ENCODE measurements at places on chromosomes 1 and 21.

DNA sequence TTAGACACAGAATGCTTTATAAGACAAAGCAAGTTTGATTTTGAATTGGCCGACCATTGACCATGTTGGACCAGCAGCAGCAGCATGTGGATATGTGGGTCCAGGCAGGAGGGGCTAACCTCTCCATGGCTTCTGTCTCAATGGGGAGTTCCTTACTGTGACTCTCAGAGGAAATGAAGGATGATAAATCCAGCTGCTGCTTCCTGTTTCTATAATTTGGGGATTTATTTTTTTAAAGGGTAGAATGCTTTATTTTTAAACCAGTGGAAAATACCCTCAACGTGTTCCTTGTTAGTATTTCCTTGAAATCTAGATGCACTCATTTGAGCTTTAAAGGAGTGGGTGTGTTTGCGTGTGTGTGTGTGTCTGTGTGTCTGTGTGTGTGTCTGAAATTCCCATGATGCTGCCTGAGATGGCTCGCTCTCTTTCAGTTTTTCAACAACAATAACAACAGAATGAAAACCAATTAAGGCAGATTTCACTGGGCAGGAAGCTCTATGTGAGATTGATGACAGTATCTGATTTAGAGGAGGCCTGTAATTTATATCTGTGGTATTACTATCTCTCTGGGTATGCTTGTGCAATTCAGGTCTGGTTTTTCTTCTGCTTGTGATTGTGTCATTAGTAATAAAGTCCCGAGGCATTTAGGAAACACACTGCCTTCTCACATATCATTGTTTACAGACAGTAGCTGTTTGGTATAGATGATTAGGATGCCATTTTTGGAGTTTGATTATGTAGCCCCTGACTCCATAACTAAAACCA lies 86.1 kb upstream of the ZNF326 start:
- no peak for DNase-seq

GRCh38 chr1:233518344-233518743 lies 95.6 kb upstream of the KCNK1 start:
- DNase-seq, result no peak

- DNase-seq, result no peak
Observed at GRCh38 chr1:84873366-84873765, 19.6 kb downstream of the LPAR3 start.

DNA sequence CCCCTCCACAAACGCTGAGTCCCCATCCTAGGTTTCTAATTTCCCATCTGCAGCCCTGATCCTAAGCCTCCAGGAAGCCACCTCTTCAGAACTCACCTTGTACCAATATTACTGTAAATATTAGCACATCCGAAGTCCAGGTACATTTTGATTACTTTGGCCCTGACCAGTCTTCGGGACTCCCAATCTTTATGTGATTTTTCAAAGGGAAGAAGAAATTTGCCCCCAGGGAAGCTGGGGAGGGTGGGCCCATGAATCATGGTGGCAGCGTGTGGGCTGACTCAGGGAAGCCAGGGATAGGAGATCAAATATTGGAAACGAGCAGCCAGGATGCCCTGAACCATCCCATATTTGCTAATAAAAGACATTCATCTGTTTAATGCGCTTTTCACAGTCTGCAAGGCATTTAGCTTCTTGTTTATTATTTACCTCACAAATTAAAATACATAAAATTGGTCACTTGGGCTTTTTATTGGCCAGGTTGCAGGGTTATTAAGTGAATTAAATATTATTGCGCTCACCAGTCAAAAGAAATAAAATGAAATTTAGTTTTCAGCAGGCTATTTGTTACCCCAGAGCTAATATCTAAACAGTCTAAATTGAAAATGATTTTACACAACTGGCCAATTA lies 46.6 kb downstream of the KIAA0040 start:
- no peak for DNase-seq

GRCh38 chr1:186978596-186979556 lies 150.1 kb downstream of the PLA2G4A start:
- no peak for DNase-seq

- DNase-seq, result no peak
Observed at GRCh38 chr1:214319938-214320337, 39.0 kb downstream of the SMYD2 start.

DNA sequence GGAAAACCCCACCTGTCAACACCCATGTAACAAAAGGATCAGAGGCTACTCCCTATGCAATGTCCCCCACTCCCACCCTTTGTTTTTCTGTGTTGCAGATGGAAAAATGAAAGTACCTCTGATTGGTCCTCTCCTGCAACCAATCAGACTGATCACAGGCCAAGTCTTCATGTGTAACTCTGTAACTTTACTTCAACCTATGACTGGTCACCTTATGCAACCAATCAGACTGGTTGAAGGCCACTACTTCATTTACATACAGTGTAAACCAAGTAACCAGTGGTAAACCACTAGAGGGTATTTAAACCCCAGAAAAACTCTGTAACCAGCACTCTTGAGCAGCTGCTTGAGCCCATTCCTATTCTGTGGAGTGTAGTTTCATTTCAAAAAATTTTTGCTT lies 266.3 kb upstream of the OLFM3 start:
- no peak for DNase-seq

DNA sequence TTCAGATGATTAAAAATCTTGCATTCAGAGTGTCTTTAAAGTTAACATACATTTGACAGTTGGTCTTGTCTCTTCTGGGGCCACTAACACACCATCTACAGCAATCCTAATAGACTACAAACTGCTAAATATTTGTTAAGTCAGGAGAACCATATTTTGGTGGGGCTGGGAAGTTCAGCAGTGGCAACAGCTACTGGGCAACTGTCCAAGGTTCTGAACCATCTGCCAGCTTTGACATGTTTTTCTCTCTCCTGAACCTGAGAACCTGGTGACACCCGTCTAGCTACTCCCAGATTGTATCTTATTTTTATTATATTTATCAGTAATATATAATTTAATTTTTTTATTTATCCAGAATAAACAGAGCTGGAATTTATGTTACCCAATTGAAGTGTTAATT lies 199.0 kb upstream of the DPYD start:
- no peak for DNase-seq

- no peak for DNase-seq
Observed at GRCh38 chr1:108051631-108052377, 86.8 kb upstream of the VAV3 start.

DNA sequence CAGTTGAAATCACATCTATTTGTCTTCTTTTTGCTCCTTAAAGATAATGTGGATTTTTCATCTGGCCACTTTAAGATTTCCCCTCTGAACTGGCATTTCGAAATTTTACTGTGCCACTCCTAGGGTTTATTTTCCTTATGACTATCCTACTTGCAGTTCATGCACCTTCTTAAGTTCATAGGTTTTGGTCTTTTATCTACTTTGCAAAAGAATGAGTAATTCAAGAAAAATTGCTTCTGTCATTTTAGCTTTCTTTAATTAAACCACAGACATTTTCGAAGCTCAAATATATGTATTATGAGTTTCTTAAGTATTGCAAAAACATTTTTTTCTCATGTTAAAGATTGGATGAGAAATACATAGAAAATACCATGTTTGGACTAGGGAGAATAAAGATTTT lies 1244.8 kb upstream of the TMPRSS15 start:
- DNase-seq, result no peak

DNA sequence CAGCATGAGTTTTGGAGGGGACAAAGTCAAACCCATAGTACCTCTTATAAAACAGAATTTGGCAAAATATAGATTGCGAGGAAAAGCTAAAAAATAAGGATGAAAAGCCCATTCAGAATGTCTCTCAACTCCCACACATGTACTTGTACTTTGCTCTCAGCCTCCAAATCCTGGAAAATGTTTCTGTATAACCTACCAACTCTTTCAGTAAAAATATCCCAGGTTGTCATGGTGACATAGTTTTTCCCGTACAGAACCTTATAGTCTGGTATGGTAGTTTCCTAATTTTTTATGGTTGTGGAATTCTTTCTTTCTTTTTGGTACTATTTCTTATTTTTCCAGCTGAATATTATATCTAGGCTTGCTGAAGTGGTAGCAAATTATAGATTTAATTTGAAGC lies 15.5 kb upstream of the RPS6KC1 start:
- no peak for DNase-seq

DNA sequence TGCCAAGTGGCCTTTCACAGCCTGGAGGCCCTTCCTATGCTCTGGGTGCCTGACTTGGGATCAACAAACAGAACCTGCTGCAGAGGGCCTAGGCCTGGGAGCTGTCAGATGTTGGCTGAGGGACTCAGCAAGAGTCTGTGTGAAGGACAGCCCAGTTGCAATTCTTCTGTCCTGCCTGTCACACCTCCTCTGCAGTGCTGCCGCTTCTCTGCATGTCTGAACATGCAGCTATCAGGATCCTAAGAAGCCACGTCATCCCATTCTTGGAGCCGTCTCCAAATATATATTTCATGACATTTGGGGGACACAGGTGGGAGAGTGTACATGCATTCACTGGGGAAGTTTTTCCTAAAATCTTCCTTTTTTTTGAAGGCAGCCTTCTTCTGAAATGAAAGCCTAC lies 8.6 kb downstream of the FCAMR start:
- DNase-seq, result no peak

- no peak for DNase-seq
Observed at GRCh38 chr21:28489162-28489561, 503.5 kb downstream of the LTN1 start.

- no peak for DNase-seq
Observed at GRCh38 chr1:18819986-18820790, 39.3 kb downstream of the TAS1R2 start.

- no peak for DNase-seq
Observed at GRCh38 chr1:37477946-37478345, 3.6 kb downstream of the ZC3H12A start.

DNA sequence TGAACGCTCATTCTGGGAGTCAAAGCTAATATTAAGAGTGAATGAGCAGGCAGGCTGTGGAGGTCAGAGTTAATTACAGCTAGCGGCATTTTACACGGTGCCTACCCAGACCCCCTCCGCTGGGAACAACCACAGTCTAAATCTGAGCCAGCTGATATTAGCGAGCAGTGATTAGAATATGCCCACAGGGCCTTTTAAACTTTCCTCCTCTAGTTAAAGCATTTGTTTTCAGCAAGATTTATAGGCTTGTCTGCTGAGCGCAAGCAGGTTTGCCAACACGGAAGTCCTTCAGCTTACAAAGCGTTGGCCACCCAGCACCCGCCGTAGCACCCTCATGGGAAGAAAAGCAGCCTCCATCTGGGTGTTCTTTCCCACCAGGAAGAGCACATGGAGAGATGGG lies 72.1 kb downstream of the LMX1A start:
- DNase-seq, result no peak

DNA sequence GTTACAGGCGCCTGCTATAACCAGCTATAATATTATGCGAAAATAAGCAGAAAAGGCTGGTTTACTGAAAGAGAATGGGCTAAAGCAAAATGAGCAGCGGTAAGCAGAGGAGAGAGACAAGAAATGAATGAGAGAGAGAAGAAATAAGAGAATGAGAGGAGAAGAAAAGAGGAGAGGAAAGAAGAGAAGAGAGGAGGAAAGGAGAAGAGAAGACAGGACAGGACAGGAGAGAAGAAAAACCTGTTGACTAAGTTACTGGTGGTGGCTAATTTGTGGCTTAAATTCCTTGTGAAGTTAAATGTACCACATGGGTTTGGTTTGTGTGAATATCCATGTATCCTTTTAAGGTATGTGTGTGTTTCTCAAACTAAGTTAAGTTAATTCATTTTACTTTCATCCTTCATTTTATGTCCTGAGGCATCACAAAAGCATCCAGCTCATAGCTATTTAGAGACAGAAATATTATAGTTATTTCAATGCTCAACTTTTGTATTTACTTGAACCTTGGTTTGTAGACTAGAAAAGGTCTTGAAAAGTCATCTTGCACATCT lies 3.1 kb upstream of the DDR2 start:
- no peak for DNase-seq

DNA sequence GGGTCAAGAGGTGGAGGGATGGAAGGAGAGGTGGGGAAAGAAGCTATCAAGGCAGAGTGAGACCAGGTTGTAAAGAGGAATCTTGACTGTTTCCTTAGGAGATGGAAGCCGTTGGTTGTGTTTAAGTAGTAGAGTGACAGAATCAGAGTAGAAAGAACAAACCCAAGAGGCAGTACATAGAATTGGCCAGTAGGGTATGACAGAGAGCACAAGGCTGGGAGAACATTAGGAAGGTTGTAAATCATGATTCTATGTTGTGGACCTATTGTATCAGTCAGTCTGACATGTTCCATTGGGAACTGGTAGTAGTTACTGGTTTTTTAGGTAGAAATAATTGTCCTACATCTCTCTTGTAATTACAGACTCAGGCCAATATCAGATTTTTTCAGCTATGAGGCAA lies 486.9 kb upstream of the USP24 start:
- no peak for DNase-seq

GRCh38 chr1:111505641-111506119 lies 2.2 kb upstream of the ADORA3 start:
- peak; percentile 70 for DNase-seq

- no peak for DNase-seq
Observed at GRCh38 chr1:215863796-215864195, 296.7 kb downstream of the KCTD3 start.

GRCh38 chr21:45938453-45938755 lies 43.2 kb upstream of the COL6A1 start:
- no peak for DNase-seq

GRCh38 chr1:229420224-229420623 lies 13.7 kb downstream of the ACTA1 start:
- DNase-seq, result no peak

DNA sequence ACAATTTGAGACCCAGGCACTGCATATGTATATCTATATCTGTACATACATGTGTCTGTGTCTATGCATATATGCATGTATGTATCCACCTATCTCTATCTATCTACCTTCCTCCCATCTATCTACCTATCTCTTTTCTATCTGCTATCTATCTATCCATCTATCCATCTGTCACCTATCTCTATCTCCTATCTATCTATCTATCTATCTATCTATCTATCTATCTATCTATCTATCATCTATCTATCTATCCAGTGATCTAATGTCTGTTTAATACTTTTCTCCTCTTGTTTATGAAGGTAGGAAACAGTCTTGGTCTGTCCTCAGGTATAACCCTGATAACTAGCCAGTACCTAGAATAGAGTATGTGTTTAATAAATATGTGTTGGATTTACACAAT lies 25.9 kb downstream of the TNNT2 start:
- no peak for DNase-seq

DNA sequence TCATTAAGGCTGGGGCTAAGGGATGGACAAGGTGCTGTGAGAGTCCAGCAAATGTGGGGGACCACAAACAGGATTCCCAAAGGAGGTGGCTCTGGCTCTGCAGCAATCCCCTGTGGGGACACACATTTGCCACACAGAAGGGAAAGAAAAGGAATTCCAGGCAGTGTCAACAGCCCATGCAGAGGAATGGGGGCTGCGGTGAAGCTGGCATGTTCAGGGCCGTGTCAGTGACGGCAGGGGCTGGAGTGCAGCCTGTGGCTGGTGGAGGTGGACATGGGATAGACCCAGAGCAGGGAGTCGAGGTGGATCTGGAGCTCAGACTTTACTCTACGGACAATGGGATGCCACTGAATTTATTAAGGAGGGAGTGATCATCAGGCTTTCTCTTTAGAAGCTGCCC lies 183.2 kb downstream of the TRABD2B start:
- DNase-seq, result no peak

DNA sequence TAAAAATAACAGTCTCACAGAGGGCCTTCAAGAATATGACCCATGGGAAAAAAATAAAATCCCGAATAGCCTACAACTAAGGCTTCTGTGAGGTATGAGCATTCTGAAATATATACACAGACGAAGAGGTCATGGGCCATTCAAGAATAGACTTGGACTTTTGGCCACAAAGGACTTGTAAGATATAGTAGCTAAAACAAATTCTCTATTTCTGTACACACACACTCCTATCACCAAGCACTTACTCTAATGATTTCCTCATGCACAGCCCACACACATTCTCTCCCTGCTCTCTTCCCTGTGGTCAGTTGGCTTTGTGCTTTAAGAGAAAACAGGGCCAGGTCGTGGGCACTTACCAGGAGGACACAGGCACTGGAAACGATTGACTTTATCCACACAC lies 69.7 kb upstream of the ADAM30 start:
- DNase-seq, result no peak
